Smooth muscle cell of bladder (primary cell): ENCODE measurements at places on chromosomes 2 and 18. TPM values are rescaled to one million over a fixed set of nuclear protein-coding genes. Genes with fewer than 3 reads are reported as not detected.

RGPD8 gene
- total RNA-seq, result 9.2 and 11.1 TPM in 2 replicates

SALL3 gene
- total RNA-seq, result not detected in 2 replicates

UCN gene
- 0.14 and 0.83 TPM in 2 replicates for total RNA-seq

IL1R1 gene
- total RNA-seq, result 109 and 193 TPM in 2 replicates

EVX2 gene
- total RNA-seq, result under 0.01 TPM in 1 of 2 replicates, not detected in the other

IL37 gene
- total RNA-seq, result not detected in 2 replicates
